Smooth muscle cell of the coronary artery (primary cell): ENCODE measurements at places on chromosomes 1 and 21. TPM values are rescaled to one million over a fixed set of nuclear protein-coding genes. Genes with fewer than 3 reads are reported as not detected.

CCDC181 gene
- total RNA-seq: 0.38 TPM in 1 of 2 replicates, not detected in the other

TNFRSF1B gene
- 0.68 and 4.7 TPM in 2 replicates for total RNA-seq

WNT2B gene
- total RNA-seq: 1.2 and 1.7 TPM in 2 replicates

LEFTY2 gene
- 0.08 TPM in 1 of 2 replicates, not detected in the other for total RNA-seq

IRF2BP2 gene
- 52.3 and 97.3 TPM in 2 replicates for total RNA-seq

FCRL3 gene
- total RNA-seq: not detected in 2 replicates

NCAM2 gene
- 0.45 and 11.3 TPM in 2 replicates for total RNA-seq

PLOD1 gene
- 249 and 486 TPM in 2 replicates for total RNA-seq

FHAD1 gene
- 0.35 TPM in 1 of 2 replicates, not detected in the other for total RNA-seq

CLCA1 gene
- total RNA-seq: under 0.01 TPM in 1 of 2 replicates, not detected in the other

FOXD2 gene
- total RNA-seq: 0.08 TPM in 1 of 2 replicates, not detected in the other

UCK2 gene
- total RNA-seq: 44.0 and 80.2 TPM in 2 replicates

ANGEL2 gene
- total RNA-seq: 28.7 and 32.2 TPM in 2 replicates

SCAF4 gene
- total RNA-seq: 2.2 and 3.2 TPM in 2 replicates

KLHDC9 gene
- 0.23 and 1.5 TPM in 2 replicates for total RNA-seq

S100A2 gene
- total RNA-seq: 1.1 and 3.5 TPM in 2 replicates

SPRR2F gene
- not detected in 2 replicates for total RNA-seq

RNASEL gene
- total RNA-seq: 5.4 and 16.7 TPM in 2 replicates

CD1C gene
- not detected in 2 replicates for total RNA-seq

TCHHL1 gene
- total RNA-seq: not detected in 2 replicates

PLA2G2C gene
- total RNA-seq: not detected in 2 replicates

CCDC30 gene
- 0.38 and 1.8 TPM in 2 replicates for total RNA-seq

FABP3 gene
- total RNA-seq: 19.1 and 79.4 TPM in 2 replicates

RNU1-2 gene
- total RNA-seq: 2,564 and 3,022 TPM in 2 replicates
